ENCODE measurements at places on chromosomes 11 and 22. TPM values are rescaled to one million over a fixed set of nuclear protein-coding genes. Genes with fewer than 3 reads are reported as not detected.

GRCh38 chr11:68038718-68039525, at the start of gene TCIRG1:
TSS of gene TCIRG1 (plus strand) at chr11:68039025. CDS start at chr11:68041272, 2,247 bp downstream.
- peaks cover 18% of the 10 kb centered on the region for H3K4me1 ChIP-seq
- peaks cover 5% of the 10 kb centered on the region for H3K36me3 ChIP-seq
- peak; percentile 83 for DNase-seq
- H3K4me3 ChIP-seq = peak within 1 kb of the TSS; percentile 66
- no peaks in the 10 kb centered on the region for H3K27me3 ChIP-seq
- H3K27ac ChIP-seq = 0 out of 2 replicates have a peak within 1 kb of the TSS, but pooled peaks have one; percentile 50

DNA sequence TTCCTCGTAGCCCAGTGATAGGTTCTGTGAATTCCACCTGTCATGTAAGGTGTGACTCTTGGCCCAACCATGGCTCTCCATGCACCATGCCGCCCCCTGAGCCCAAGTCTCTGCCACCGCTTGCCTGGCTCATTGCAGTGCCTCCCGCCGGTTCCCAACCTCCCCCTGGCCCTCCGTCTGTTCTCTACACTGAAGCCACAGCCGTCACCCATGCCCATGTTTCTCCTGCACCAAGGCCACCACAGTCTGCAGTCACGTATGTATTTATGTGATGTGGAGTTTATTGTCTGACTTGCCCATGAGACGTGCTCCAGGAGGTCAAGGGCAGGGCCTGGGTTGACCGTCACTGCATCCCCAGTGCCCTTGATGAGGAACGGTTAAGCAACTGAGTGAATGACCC, 35.9 kb downstream of the PKNOX2 start:
- H3K27me3 ChIP-seq = no peaks in the 10 kb centered on the region
- H3K4me1 ChIP-seq = peaks cover 12% of the 10 kb centered on the region
- no peak overlapping the region for H3K27ac ChIP-seq
- no peaks in the 10 kb centered on the region for H3K36me3 ChIP-seq

- H3K4me1 ChIP-seq = no peaks in the 10 kb centered on the region
- peak overlapping the region; percentile 48 for H3K27ac ChIP-seq
- no peak overlapping the region for H3K4me3 ChIP-seq
- peaks cover 17% of the 10 kb centered on the region for H3K36me3 ChIP-seq
- DNase-seq = no peak
Measured at GRCh38 chr11:68549789-68550484, 89.4 kb downstream of the PPP6R3 start.

DNA sequence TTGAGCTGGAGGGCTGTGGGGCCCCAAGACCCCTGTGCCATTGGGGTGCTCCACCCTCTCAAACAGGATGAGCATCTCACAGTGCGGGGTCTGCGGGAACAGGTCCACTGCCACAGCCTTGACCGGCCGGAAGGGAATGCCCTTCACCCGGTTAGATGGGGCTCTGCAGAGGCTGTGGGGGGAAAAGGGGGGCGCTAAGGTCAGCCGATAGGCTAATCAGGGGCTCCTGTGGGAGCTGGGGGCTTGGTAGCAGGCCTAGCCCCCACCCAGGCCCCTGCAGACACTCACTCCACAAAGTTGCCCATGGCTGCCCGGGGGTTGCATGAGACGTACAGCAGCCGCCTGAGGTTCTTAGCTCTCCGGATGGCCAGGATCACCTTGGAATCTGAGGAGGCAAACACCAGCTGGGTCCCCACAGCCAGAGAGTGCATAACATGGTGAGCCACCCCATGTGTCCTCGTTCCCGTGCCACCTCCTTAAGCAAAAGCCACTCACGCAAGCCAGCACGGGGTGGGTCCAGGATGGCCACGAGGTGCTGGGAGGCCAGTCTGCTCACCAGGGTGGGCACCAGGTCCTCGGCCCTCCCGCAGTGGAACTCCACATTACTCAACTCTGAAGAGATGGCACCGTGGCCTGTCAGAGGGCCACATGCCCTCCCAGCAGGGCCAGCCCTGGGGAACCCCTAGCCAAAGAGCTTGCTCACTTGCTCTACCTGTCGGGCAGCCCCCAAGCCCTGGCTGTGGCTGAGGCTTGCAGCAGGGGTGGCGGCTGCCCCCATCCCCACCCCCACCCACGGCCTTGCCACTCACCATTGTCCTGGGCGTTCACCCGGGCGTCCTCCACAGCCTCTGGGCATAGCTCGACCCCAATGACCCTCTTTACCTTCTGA, 3.0 kb upstream of the RANBP1 start:
- peaks cover 6% of the 10 kb centered on the region for H3K4me1 ChIP-seq
- DNase-seq = no peak
- no peak overlapping the region for H3K4me3 ChIP-seq

- peak; percentile 65 for DNase-seq
- peaks cover 17% of the 10 kb centered on the region for H3K4me1 ChIP-seq
- H3K36me3 ChIP-seq = no peaks in the 10 kb centered on the region
- peak overlapping the region; percentile 71 for H3K4me3 ChIP-seq
- peaks cover 52% of the 10 kb centered on the region for H3K27me3 ChIP-seq
Measured at GRCh38 chr11:19714387-19715363, 2.0 kb downstream of the NAV2 start.

- peak; percentile 83 for DNase-seq
- no peak overlapping the region for H3K4me3 ChIP-seq
- H3K27me3 ChIP-seq = no peaks in the 10 kb centered on the region
Measured at GRCh38 chr11:133318221-133318620, 214.1 kb downstream of the OPCML start.

GRCh38 chr11:66593303-66593635, 284 bp downstream of the CCS start:
- H3K36me3 ChIP-seq = no peaks in the 10 kb centered on the region
- peak overlapping the region; percentile 71 for H3K27ac ChIP-seq
- H3K4me3 ChIP-seq = peak overlapping the region; percentile 67
- H3K27me3 ChIP-seq = 0 out of 2 replicates have a peak, but pooled peaks cover 7% of the 10 kb centered on the region

DNA sequence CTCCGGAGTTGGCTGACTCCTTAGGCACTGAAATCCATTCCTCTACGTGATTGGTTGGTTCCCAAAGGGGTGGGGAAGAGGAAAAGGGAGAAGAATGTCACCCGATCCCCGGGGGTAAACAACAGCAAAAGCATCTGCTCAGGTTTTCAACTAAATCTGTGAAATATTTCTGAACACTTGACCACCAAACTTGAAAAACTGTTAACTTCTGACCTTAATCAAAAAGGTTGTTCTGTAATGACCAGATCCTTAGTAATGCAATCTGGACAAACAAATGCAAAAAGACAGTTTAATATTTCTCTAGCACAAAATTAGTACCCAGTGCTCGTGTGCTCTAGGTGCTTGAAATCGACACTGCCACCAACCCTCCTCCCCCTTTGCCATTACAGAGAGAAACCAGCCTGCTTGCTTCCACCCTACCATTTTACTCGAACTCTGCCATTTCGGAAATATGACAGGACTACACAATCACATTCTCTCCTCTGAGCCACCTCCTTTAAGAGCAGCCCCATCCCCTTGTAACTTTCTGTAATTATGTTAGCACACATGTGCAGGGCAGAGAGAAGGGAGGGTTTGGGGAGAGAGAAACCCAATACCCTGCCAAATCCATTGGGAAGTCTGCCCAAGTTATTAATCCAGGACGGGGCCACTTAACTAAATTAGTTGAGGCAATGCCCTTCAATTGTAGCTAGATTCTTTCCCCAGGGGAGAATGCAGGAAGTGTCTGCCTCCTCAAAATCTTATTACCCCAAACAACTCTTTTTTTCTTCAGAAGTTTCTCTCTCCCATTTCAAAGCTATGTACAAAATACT, 113.8 kb downstream of the RBFOX2 start:
- H3K36me3 ChIP-seq = no peaks in the 10 kb centered on the region
- peak overlapping the region; percentile 93 for H3K27ac ChIP-seq
- peak overlapping the region; percentile 37 for H3K4me3 ChIP-seq
- H3K27me3 ChIP-seq = no peaks in the 10 kb centered on the region

GRCh38 chr11:22249871-22250270, 57.0 kb downstream of the ANO5 start:
- no peaks in the 10 kb centered on the region for H3K27me3 ChIP-seq
- H3K4me3 ChIP-seq = no peak overlapping the region
- H3K36me3 ChIP-seq = no peaks in the 10 kb centered on the region
- H3K4me1 ChIP-seq = no peaks in the 10 kb centered on the region
- H3K27ac ChIP-seq = no peak overlapping the region

DNA sequence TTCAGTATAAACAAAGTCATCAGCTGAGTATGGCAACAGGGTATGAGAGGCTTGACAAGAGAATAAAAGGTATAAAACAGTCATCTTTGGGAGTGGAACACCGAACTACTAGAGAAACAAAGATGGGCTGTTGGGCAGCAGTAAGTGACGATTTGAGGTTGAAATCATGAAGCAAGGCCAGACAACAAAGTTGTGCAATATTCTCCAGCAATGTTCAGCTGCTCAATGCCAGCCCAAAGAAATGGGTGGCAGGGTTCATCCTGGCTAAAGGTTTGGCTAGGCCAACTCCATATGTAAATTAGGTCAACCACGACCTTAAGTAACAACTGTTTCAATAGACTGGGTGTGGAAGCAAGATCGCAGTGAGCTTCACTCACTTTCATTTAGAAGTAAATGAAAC, 6.2 kb downstream of the APIP start:
- H3K4me3 ChIP-seq = no peak overlapping the region
- no peak overlapping the region for H3K27ac ChIP-seq
- no peak for DNase-seq
- H3K27me3 ChIP-seq = no peaks in the 10 kb centered on the region
- H3K36me3 ChIP-seq = no peaks in the 10 kb centered on the region

DNA sequence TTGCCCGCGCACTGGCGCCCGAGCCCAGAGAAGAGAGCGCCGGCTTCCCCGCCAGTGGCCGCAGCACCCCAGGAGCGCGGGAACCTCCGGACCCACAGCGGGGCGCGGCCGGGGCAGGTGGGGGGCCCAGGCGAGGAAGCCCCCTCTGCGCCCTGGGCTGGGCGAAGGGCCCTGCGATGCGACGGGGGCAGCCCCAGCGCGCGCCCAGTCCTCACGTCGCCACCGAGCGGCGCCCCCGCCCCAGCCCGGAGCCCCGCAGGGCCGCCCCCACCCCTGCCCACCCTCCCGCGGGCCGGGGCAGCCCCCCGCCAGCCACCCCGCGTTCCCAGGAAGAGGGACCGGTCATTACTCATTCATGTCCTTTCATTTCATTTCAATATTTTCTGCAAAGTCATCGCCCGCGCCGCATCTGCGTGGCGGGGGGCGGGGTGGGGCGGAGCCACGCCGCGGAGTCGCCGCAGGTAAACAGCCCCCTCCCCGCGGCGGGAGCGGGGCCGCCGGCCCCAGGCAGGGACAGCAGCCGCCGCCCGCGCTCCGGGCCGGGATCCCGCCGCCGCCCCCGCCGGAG, 673 bp upstream of the PANX2 start:
- H3K4me3 ChIP-seq = peak overlapping the region; percentile 50
- peak; percentile 48 for DNase-seq
- 0 out of 2 replicates have a peak, but pooled peaks cover 7% of the 10 kb centered on the region for H3K4me1 ChIP-seq
- H3K36me3 ChIP-seq = no peaks in the 10 kb centered on the region

GRCh38 chr11:81913793-81914192, 819.9 kb downstream of the FAM181B start:
- DNase-seq = no peak
- H3K27me3 ChIP-seq = no peaks in the 10 kb centered on the region
- no peak overlapping the region for H3K4me3 ChIP-seq
- no peak overlapping the region for H3K27ac ChIP-seq
- no peaks in the 10 kb centered on the region for H3K4me1 ChIP-seq

- no peak for DNase-seq
- no peak overlapping the region for H3K4me3 ChIP-seq
- no peak overlapping the region for H3K27ac ChIP-seq
- no peaks in the 10 kb centered on the region for H3K27me3 ChIP-seq
Measured at GRCh38 chr11:86495351-86495750, 120.7 kb downstream of the CCDC81 start.

Gene OR2AG2
- total RNA-seq = 0.31 TPM

Gene BACE1-AS
- 10.6 TPM for total RNA-seq

Gene MN1
- total RNA-seq = 6.8 TPM

Gene JAML
- 0.12 TPM for total RNA-seq

Gene MS4A6E
- not detected for total RNA-seq

Gene CRACR2B
- 64.1 TPM for total RNA-seq

Gene RIMBP3B
- 0.04 TPM for total RNA-seq

Gene KRTAP5-2
- not detected for total RNA-seq

Gene OR51B4
- total RNA-seq = not detected

Measured in GM23338 (cell line).